ENCODE measurements at places on chromosomes 12 and 14. TPM values are rescaled to one million over a fixed set of nuclear protein-coding genes. Genes with fewer than 3 reads are reported as not detected.

Gene B3GNT4
- not detected for total RNA-seq

Gene RTRAF
- 84.2 TPM for total RNA-seq

Gene FOXA1
- total RNA-seq, result not detected

Gene TSPAN19
- total RNA-seq, result 0.27 TPM

Gene KSR2
- 1.2 TPM for total RNA-seq

Gene HEATR5A
- total RNA-seq, result 46.3 TPM

Gene ACRBP
- total RNA-seq, result 11.4 TPM

Gene SDS
- total RNA-seq, result 1.4 TPM

Gene CLEC6A
- total RNA-seq, result not detected

Gene NFATC4
- total RNA-seq, result 38.2 TPM

Gene GALNT8
- 0.54 TPM for total RNA-seq

Gene PROX2
- not detected for total RNA-seq

Gene MMP19
- total RNA-seq, result 4.2 TPM

Data from thyroid gland (tissue), 4 donors.